ENCODE measurements at places on chromosomes 2 and 18.
A peak's percentile ranks its signal among the peaks of the same experiment; 100 is the strongest.

- DNase-seq = no peak
Measured at GRCh38 chr2:178006710-178007109, 65.9 kb downstream of the PDE11A start.

DNA sequence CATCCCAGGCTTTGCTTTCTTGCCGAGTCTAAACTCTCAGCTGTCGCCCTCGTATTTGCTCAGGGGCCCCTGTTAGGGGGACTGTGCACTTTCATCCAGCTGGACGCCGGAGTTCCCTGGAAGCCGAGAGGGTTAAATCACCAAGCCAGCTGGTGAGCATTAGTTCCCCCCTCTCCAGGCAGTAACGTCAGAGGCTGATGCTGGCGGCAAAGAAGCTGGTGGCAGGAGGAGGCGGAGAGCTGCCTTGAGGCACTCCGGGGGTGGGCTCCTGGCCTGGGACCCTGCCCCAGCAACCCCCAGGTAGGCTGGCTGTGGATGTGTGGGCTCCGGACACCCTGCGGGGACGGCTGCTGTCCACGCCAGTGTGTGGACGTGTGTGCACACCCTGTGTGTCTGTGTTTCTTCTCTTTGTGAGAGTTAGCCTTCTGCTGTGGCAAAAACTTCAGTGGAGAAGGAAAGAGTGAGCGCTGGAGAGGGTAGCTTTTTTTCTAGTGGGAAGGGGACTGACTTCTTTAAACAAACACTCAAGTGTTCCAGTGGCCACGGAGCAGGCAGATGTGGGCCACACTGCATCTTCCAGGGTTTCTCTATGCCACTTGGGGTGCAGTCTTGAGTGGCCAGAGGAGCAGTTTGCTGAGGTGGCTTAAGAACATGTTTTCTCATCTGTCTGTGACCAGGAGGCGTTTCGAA, 84.7 kb downstream of the GLI2 start:
- DNase-seq = no peak

DNA sequence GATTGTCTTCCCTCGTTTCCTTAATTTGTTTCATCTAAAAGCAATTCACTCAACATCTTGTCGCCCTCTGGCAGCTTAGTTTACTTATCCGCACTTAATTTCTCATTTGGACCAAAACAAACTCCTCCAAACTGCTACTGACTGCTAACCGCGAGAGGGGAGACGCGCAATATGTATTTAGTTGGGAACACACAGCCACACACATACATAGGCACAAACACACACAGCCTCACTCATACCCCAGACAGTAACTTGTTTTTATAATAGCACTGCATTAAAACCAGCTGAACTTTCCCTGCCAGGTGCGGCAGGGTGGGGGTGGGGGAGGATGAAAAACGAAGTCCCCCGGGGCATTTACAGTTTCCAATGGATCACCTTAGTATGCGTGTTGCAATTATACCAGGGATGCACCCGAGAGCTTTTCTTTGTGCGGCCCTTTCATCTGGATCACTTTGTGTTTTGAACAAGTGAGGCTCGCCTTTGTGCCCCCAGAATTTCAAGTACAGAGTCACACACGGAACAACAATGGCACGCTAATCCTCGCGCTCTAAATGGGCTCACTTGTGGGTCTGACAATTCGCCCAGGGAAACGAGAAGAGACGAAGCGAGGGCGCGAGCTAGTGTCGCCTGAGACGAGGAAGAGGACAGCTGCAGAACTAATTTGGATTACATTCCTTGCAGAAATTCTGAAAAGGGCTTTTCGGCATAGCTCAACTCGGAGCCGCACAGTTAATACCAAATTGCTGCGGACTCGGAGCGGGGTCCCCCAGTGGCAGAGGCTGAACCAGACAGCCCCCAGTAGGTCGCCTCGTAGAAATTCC, 2.4 kb downstream of the ERBB4 start:
- DNase-seq = no peak

DNA sequence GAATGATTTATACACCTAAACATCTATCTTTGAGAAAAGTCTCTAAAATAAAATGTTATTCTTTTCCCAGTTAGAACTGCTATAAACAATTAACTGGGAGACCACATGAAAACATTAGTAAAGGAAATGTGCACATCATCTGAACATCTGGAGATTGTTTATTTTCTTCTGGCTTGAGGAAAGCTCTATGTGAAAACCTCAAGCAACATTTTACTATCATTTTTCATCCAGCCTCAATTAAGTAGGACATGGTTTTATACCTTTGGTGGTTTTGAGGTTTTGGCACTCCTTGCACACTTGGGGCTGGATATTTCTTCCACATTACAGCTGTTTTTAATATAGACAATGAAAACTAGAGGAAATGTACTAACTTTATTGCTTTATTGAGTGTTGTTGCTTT, 609.5 kb upstream of the SLC8A1 start:
- DNase-seq = peak; percentile 42

DNA sequence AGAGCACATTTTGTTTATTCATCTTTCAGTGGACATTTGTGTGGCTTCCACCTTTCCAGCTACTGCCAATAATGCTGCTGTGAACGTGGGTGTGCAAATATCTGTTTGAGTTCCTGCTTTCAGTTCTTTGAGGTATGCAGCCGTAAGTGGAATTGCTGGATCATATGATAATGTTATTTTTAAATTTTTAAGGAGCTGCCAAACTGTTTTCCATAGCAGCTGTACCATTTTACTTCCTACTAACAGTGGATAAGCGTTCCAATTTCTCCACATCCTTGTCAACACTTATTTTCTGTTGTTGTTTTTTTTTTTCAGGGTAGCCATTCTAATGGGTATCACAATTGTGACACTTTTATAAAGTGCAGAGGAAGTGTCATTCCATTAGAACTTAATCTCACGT, 162.5 kb downstream of the NCK2 start:
- no peak for DNase-seq

GRCh38 chr2:80459028-80459427, 154.5 kb upstream of the LRRTM1 start:
- DNase-seq = no peak

GRCh38 chr2:241496904-241497877, 11.2 kb downstream of the STK25 start:
- no peak for DNase-seq

DNA sequence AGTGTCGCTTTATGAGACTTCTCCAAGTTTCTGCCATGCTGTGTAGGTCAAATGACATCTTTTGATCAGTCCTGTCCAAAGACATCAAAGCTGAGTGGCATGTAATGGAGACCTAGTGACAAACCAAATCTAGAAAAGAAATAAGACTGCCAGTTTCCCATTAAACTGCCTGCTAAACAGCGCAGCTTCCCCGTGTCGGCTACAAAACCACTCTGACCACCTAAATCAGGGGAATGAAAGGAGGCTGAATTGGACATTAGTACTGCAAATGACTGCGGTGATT, 57.7 kb downstream of the TSHZ1 start:
- DNase-seq = no peak

- no peak for DNase-seq
Measured at GRCh38 chr2:107402330-107402729, 424.4 kb upstream of the RGPD4 start.

Data from BJ (cell line).